H54 (cell line): ENCODE measurements at places on chromosomes 7 and 10.

DNA sequence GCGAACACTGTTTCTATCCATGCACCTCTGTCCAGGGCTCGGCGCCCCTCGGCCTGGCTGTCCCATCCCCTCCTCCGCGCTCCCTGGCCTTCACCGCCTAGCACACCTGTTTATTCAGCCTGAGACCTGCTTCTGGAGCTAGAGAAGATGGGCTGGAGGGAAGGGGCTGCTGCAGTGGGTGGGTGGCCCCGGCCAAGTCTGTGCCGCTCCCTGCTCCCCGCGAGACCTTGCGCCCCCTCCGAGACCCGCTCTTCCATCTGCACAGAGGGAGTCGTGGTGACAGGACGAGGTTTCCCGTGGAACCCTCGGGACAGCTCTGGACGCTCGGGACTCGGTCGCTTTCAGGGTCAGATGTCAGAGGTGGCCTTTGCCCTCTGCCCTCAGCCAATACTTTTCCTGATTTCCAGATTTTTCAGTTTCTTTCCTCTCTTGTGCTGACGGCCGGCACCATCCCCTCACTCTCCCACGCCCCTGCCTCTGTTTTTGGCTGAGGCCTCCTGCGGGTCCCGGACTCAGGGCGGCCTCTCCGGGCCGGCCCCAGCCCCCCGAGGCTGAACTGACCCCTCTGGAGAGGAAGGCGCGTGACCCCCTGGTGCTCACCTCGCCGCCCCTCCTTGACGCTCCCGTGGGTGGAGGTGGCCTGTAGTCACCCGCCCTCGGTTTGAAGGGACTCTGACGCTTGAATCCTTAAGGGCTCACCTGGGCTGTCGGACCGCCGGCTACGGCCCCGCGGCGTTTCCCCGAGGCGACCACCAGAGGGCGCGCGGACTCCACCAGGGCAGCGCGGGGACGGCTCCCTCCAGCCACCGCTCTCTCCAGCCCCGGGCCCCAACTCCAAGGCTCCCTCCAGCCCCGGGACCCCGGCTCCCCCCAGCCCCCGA lies 15.6 kb downstream of the SHH start:
- peak; percentile 88 for DNase-seq

DNA sequence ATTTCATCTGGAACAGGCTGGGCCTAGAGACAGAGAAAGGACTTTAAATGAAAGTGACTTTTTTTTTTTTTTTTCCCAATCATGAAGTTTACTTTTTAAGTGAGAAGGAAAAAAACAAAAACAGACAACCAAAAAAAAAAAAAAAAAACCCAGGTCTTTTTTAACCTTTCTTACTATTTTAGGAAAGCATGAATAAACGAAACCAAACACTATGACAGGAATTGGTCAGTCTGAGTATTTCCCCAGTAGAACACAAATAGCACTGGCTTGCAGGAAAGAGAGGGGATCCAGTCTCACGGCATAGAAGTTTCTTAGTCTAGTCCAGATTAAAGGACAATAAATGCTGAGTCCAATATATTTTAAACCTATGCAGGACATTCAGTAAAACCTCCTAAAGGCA lies 180.5 kb upstream of the CCDC6 start:
- DNase-seq: no peak

GRCh38 chr10:133241501-133242205 lies 4.0 kb downstream of the VENTX start:
- DNase-seq: no peak

- DNase-seq: no peak
Observed at GRCh38 chr7:69769826-69770225, 171.6 kb downstream of the AUTS2 start.

DNA sequence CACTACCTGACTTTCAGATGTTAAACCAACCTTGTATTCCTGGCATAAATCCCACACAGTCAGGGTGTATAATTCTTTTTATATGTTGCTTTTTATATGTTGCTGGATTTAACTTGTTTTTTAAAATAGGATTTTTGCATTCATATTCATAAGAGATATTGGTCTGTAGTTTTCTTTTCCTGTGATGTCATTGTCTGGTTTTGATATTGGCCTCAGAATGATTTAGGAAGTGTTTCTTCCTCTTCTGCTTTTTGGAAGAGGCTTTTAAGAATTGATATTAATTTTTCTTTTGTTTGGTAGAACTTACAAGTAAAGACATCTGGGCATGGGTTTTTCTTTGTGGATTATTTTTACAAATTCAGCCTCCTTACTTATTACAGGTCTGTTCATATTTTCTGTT lies 93.1 kb downstream of the CARD11 start:
- no peak for DNase-seq

GRCh38 chr10:17273403-17273802 lies 45.4 kb downstream of the VIM start:
- DNase-seq: peak; percentile 48

DNA sequence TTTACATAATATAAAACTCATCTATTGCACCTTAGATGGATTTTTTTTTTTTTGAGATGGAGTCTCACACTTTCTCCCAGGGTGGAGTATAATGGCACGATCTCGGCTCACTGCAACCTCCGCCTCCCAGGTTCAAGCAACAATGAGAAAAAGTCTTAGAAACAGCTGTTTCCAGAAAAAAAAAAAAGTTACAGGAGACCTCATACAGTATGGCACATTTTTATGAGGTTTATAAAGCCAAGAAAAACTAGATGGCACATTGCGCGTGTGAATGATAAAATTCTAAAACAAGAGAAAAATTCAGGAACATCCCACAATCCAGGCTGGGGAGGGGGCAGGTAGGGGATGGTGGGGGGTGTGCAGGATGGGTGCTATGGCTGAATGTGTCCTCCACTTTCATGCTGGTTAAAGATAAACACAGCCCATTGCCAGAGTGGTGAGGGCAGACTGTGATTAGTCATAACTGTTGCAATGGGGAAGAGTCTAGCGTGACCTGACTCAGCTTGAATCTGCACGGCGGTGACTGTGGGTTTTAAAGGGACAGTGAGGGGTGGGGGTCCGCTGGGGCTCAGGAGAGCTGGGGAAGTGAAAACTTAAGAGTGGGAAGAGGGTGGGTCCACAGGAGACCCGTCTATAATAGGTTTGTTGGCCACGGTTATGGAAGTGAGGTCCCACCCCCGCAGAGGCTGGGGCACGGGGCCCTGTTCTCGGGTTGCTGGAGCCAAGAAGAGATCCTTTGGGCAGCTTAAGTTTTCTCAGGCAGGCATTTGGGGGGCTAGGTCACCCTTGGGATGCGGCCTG lies 11.9 kb upstream of the LRRC27 start:
- peak; percentile 60 for DNase-seq

GRCh38 chr7:1403638-1404459 lies 55.4 kb downstream of the MICALL2 start:
- DNase-seq: peak; percentile 69

GRCh38 chr10:43395571-43396060 lies 13.4 kb downstream of the HNRNPF start:
- DNase-seq: no peak

DNA sequence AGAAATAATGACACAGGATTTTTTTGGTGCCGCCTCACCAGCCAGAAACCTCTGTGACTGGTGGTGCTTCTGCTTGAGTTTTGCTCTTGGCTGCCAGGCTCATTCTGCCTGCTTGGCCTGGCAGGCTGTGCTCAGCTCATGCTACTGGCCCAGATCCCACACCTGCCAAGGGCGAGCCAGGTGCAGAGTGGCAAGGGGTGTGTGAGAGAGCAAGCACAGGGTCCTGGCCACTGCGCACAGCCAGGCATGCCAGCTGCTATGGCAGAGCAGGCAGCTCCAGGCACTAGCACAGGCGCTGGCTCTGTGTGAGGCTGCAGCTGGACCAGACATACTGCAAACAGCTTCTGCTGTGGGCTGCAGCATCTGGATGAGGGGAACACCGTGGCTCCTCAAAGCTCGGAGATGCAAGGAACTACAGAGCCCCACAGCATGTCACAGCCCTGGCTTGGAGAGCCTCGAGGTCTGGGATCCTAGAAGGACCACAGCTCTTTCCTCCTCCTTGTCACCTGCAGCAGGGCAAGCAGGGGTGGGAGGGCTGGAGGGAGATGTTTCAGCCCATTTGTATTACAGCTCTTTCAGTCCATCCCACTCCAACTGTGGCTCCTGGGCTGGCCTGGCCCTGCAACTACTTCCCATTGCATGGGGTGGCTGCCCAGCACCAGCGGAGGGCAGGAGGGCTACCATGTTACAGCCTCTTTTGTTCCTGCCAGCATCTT lies 313.4 kb upstream of the SEMA3C start:
- no peak for DNase-seq

- DNase-seq: no peak
Observed at GRCh38 chr7:44706788-44707557, 41.7 kb upstream of the ZMIZ2 start.

DNA sequence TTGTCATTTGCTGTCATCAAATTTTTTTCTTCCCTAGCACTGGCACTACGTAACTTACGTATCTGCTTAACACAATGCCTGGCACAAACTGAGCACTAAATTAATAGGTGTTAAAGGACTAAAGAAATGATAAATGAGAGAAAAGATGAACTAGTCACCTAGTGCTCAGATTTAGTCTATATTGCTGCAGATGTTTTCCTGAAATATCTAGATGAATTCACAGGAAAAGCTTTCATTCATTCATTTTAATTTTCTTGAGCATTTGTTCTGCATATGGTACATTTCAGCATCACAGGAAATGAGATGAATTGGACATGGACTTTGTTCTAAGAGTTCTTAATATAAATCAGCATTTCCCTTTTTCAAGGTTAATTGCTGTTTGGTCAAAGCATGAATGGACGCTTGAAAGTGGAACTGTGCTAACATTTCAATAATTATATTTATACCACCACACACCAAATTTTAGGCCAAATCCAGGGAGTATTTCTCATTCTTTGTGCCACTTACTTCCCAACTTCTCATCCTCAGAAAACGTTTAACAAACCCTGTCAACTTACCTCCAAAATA lies 163.2 kb upstream of the MDFIC start:
- no peak for DNase-seq
